Stimulated activated CD8-positive, alpha-beta memory T cell treated with anti-CD3 and anti-CD28 coated beads, Interleukin-12 subunit alpha, Interleukin-12 subunit beta, amount 100 ng/mL, for 4 hours (primary cell): ENCODE measurements at places on chromosomes 1 and 21.
A peak's percentile ranks its signal among the peaks of the same experiment; 100 is the strongest.

DNA sequence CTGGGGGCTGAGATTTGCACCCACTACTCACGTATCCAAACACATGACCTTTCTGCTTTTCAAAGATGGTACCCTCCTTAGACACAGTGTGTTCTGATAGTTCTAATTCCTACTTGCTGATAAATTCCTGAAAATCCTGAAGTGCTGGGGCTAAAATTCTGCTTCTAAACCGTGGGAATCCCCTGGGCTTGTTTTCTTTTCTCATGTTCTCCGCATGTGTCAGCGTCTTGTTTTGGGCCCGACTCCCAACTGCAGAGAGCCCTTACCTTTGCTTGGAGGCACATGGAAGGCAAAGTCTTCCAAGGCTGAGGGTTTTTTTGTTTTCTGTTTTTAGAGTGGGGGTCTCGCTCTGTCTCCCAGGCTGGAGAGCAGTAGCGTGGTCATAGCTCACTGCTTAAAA is 27.2 kb downstream of the PSMG1 start:
- DNase-seq = no peak

DNA sequence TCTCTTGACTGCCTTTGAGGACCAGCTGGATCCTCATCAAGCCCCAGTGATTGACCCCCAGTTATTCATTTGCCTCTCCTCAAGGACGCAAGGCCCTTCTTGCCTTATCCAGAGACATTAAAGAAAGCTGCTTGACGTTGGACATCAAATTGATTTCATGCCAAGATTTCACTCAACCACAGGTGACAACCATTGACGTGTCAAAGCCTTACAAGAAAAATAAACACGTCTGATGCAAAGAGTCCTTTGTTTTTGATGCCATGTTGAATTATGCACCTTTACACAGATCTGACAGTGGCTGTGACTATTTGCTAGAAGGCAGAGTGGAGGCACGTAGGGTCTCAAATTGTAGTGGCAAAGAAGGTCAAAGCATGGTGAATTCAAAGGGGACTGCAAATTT is 666.2 kb upstream of the CAMK1G start:
- no peak for DNase-seq

GRCh38 chr1:11298390-11299224 is 25.6 kb downstream of the UBIAD1 start:
- DNase-seq = no peak

- DNase-seq = no peak
Observed at GRCh38 chr1:29643281-29643680, 407.0 kb downstream of the PTPRU start.

DNA sequence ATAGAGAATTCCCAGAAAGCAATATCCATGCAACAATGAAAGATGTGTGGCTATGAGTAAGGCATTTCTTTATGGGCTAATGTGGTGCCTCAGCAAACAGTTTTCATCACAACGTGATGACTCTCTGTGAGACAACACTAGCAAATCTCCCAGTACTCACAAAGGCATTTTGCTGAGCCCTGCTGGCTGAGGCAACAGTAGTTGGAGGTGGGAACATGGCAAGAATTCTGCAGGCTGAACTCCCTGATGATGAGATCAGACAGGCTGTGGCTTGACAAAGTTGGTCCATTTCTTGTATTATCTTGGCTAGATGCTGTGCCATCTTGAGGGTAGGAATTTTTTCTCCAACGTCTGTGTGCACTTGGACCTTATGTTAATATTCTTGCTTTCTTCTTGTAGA is 24.6 kb downstream of the PROX1 start:
- no peak for DNase-seq

DNA sequence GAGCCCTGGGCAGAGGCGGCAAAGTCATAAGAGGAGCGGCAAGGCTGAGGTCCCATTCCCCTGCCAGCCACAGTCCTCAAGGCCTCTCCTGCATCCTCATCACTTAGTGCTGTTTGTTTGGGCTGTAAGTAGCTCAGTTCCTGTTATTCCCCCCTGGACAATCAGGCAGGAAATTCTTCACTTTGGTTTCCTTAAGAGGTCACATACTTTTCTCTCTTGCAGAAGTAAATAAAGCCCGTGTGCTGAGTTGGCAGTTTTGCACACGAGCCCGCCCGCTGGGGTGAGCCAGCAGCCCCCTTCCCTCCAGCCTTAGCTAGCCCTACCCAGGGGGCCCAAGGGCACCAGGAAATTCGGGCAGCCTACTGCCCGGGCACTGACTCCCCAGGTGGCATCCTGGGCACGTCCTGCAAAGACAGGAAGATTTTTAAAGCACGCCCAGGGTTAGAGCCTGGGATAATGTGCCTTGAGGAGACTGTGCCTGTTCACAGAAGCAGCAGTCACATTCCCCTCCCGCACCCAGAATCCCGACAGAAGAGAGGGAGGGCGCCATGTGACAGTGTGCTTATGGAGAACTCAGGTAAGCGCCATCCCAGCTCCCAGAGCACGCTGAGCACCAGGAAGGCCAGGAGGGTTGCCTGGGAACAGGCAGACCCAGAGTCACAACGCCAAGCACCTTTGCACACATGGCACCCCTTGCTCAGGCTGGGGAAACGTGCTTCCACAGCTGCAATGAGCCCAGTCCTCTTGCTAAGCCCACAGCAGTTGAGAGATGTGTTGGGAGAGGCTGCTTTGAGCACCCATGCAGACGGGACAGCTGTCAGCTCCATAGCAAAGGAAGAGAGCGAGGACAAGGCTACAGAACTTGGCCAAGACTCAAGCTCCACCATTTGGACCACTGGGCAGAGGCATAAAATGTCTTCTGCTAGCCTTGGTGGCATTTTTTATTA is 144.5 kb upstream of the TMEM51 start:
- DNase-seq = no peak

GRCh38 chr1:164240081-164240480 is 318.9 kb upstream of the PBX1 start:
- no peak for DNase-seq

- no peak for DNase-seq
Observed at GRCh38 chr1:101739826-101740330, 256.8 kb downstream of the OLFM3 start.

GRCh38 chr1:218476385-218476784 is 131.2 kb downstream of the TGFB2 start:
- DNase-seq = no peak

- peak; percentile 4 for DNase-seq
Observed at GRCh38 chr21:15514073-15514946, 215.5 kb upstream of the USP25 start.

DNA sequence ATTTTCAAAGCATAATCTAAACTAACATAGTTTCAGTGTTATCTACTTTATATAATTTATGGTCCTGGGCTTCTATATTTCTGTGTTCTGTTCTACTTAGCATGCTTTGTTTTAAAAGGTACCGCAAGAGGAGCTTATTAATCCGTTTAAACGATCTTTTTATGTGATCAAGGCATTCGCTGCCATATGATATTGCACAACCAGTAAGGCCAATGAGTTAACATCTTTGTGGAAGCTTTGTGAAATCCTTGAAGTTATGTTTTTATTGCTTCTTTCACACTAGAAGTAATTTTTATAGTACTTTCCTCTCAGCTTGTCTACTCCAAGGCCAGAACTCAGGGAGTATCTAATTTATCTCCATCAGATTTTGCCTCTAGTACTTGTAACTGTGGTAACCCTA is 8.9 kb downstream of the LRRC8C start:
- DNase-seq = no peak

GRCh38 chr1:86317926-86318325 is 78.2 kb downstream of the ODF2L start:
- DNase-seq = no peak

GRCh38 chr1:23896491-23896890 is 16.7 kb downstream of the CNR2 start:
- DNase-seq = no peak
